ENCODE measurements at places on chromosomes 3 and 15.

DNA sequence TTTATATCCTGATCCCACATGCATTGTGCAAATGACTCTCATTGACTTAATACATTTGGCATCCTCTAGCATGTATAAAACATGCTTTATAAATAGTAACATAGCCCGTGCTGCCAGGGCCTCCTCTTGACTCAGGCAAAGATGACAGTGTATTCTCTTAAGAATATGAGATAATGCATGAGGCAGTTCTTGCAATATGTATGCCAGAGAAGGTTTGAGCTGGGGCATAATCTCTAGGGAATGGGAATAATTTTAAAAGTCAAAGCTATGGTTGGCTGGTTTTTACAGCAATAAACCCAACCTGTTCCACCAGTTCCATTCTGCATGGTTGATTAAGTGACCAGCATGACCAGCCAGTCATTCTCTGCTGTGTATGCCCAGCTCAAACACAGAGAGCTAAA is 179.0 kb upstream of the PFN2 start:
- no peak for DNase-seq

DNA sequence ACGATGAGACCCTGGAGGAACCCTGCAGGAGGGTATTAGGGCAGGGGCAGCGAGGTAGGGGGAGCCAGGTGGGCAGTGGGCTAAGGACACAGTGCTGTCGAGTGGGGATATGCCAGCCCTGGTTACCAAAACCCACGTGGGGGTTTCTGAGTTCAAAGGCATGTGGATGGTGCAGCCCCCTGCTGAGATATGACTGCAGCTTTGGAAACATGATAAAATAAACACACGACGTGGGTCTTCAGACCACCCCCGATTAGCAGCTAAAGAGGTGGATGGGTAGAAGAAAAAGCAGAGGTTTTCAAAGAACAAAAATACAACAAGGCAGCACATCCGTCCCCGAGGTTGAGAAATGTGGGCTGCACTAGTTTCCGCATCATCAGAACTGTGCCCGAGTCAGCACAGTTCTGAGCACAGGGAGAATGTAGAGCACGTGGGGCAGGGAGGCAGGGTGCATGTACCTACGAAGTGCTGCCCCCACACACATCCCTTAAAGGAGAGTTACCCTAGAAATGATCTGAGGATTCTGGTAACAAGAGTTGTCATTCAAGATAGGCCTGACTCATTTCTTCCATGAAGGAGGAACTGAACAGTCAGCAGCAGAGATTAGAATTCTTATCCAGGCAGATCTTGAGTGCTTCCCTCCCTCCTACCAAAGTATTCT is 121.3 kb downstream of the RPLP1 start:
- DNase-seq: no peak

DNA sequence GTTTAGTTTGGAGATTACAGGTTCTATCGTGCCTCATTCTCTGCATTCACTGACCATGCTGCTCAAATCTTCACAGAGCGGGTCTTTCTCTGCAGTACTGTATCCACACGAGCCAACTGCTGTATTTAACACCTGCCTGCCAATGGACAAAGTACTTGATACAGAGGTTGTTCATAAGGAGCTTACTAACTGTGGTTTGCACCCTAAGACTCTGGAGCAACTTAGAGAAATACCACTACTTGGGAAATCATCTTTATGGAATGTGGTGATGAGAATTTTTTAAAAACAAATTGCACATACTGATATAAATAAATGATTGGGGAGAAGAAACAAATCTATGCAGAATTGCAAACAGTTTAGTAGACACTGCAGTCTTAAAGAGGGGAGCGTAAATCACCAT is 90.0 kb downstream of the PPP2R3A start:
- no peak for DNase-seq

DNA sequence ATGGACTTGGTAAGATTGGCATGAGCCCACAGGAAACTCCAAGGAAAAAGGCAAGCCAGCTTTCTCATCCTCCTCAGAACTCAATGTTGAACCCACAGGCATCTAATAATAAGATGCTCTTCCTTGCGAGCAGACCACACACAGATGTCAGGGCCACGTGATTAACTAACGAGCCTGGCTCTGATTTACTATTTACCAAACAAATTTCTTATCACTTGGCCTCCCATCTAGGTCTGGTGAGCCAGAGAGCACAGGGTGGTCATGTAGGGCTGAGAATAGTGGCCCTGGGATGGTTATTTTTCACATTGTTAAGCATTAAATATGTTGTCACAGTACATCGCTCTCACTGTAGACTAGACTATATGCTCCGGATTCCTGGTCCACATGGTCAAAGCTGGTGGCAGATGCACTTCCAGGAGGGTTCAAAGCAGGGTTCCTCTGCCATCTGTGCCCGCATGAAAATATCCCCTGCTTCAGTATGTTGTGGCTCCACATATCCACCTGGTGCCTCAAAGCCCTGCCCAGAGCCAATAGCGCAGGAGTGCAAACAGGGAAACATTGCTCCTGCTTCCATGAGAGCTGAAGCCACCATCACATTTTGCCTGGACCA is 472.5 kb upstream of the WNT5A start:
- no peak for DNase-seq

GRCh38 chr15:55742498-55742926 is 440 bp downstream of the PRTG start:
- no peak for DNase-seq

- DNase-seq: no peak
Measured at GRCh38 chr3:152524198-152525140, 255.7 kb downstream of the MBNL1 start.

DNA sequence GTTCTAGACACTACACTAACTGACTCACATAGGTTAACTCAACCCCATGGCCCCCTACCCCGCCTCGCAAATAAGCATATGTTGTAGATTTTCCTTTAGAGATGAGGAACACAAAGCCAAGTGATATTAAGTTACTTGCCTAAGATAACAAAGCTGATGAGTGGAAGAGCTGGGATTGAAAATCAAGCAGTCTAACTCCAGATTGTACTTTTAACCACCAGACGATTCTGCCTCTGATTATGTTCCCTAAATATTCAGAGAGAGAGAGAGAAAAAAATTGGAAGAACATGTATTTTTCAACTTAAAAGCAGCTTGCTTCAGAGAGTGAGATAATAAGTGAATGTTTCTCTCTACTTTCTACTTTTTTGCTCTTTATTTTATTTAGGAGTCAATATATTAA is 66.9 kb upstream of the THBS1 start:
- DNase-seq: no peak

DNA sequence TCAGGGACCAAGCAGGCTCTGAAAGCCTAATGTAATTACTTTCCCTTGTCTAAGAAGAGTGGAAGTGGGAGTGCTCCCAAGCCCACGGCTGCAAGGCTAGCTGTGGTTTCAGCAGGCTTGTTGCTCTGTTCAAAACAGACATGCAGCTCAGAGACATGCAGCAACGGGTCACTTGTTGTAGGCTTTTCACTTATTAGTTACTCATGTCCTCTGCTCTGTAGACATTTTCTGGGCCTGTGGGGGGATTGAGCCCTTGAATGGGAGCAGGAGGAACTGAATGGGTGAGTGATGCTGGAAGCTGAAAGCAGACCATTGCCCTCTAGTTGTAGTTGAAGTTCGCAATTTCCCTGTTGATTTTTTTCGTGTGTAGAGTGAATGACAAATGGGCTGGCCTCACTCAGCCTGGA is 261.9 kb upstream of the NR2E3 start:
- DNase-seq: no peak

GRCh38 chr3:115784739-115785536 is 161.6 kb downstream of the GAP43 start:
- DNase-seq: no peak

DNA sequence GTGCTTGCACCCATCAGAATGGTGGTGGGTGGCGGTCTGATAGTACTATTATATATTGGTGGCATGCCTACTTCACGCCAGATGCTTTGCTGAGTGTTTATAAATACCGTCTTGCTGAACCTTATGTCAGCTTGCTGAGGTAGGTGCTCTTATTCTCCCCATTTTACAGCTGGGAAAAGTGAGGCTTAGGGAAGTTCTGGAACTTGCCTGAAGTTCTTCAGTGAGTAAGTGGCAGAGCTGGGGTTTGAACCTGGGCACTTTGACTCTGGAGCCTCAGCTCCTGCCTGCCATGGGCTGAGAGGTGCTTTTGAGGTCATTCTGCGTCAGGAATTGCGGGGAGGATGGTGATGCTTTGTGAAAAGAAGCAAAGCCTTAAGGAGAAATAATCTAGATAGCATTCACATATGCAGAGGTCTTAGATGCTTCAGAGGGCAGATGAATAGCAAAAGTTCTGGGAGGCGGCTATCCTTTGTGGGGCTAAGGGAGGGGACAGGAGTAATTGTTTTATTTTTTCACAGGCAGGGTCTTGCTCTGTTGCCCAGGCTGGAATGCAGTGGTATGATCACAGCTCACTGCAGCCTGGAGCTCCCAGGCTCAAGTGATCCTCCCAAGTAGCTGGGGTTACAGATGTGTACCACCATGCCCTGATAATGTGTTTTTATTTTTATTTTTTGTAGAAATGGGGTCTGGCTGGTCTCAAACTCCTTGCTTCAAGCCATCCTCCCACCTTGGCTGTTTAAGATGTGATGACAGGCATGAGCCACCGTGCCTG is 18.5 kb downstream of the ITPR1 start:
- DNase-seq: no peak

- DNase-seq: no peak
Measured at GRCh38 chr3:139198929-139199328, 144.9 kb upstream of the MRPS22 start.

GRCh38 chr3:152828075-152828840 is 6.7 kb upstream of the P2RY1 start:
- no peak for DNase-seq

DNA sequence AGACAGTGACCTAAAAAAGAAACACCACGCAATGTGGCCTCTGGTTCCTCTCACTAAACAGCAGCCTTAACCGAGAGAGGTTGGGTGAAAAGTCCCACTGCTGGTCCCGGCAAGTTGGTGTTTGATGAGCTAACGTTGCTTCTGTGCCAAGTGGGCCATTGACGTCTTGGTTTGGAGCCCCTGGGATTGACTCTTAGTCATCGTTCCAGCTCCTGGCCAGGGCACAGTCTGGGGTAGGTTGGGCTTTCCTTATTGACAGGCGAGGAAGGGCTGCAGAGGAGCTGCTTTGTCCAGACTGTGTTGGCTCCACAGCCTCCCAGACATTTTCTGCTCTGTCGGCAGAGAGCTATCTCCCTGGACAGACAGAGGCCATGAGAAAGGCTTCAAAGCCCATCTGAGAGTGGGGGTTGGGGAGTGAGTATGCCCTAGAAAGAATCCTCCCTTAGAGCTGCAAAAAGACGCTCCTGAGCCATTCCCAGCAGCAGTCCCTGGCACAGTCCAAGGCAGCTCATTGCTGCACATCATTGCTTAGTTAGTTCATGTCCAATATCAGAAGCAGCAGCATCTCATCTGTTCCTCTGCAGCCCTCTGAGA is 28.6 kb upstream of the C3orf80 start:
- DNase-seq: no peak

GRCh38 chr3:160401291-160402095 is 2.0 kb downstream of the SMC4 start:
- DNase-seq: no peak

DNA sequence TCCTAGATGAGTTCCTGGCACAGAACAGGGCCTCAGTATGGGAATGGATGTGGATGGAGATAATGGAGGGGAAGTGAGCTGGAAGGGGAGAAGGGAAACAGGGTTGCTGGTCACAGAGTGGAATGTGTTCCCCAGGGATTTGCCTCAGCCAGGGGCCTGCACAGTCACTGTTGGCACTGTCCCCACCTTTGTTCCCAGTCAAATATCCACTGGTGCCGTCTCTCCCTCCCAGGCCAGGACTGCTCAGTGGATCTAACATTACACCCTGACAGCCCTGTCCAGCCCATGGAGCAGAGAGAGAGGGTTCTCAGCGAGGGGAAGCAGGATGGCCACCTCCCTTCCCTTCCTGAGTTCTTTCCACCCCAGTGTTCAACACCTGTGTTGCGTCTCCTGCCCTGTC is 1.5 kb upstream of the PPP1R2 start:
- DNase-seq: no peak
